Breast epithelium (tissue), 4 donors: ENCODE measurements at places on chromosomes 1 and 21. TPM values are rescaled to one million over a fixed set of nuclear protein-coding genes. Genes with fewer than 3 reads are reported as not detected.

DNA sequence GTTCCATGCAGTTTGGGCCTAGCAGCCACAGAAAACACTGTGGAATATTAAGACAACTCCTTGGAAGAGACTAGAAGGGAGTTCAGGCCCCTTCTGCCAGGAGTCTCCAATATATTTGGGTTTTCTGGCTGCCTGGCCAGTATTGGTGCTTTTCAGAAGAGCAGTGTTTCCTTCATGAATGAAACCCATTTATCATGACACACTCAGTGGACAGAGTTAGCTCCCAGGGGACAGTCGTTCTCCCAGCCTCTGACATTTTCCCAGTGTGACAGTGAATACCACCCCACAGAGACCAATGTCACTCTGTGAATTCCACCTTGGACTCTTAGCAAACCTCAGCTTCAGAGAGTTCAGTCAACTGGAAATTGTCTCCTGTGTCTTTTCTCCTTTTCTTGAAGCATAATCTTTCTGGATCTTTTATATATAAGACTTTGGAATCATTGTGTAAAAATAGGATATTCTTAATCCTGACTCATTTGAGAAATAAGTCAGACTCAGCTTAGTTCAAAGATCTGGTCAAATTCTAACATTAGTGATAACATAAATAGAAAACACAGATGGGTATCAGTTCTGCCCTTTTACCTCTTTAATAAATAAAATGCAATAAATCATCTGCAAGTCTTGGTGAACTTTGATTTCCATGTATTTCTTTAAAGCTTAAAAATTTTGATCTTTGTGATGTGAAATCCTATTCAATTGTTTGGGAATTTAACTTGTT is 40.4 kb downstream of the GNG12 start:
- no peak for DNase-seq

DNA sequence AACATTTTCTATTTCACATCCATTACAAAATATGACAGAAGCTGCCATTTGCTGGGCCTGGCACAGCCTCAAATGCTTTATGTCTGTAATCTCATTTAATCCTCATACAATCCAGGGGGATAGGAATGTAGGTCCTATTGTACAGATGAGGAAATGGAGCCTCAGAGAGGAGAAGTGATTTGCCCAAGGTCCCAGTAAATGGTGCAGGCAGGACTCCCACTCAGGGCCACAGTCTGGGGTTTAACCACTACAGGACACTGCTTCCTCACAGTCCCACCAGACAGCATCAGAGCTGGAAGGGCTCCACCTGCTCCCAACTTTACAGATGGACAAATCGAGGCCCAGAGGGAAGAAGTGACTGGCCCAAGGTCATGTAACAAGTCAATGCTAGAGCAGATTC is 20.6 kb upstream of the RNF19B start:
- no peak for DNase-seq

- no peak for DNase-seq
Measured at GRCh38 chr1:189929501-189930099, 548.1 kb downstream of the BRINP3 start.

DNA sequence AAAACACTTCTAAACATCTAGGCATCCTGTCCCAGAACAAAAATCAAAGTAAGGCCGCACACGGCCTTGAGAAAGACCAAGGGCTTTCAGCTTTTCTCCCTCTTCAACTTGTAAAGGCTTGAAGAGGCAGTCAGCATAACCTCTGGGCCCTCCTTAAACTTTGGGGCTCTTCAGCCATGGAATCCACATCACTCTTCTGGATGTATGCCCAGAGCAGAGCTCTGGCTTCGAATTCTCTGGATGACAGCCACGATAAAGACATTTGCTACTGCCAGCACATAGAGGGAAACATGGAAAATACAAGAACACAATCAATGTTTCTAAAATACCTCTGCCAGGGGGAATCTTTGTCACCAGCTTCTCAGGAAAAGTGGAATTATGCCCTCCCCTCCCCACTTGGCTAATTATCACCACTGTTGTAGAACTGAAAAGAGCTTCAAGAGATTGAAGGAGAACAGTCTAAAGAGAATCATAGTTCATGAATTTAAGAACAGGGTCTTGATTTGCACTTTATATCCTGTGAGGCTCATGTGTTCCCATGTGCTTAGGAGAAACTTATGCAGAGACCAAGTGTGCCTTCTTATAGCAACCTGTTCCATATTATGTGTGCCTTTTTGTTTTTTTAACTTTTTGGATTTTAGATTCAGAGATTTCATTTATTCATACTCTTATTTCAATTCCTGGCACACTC is 39.0 kb upstream of the DPT start:
- DNase-seq = peak; percentile 24

- DNase-seq = no peak
Measured at GRCh38 chr1:7538033-7538432, 233.1 kb upstream of the VAMP3 start.

DNA sequence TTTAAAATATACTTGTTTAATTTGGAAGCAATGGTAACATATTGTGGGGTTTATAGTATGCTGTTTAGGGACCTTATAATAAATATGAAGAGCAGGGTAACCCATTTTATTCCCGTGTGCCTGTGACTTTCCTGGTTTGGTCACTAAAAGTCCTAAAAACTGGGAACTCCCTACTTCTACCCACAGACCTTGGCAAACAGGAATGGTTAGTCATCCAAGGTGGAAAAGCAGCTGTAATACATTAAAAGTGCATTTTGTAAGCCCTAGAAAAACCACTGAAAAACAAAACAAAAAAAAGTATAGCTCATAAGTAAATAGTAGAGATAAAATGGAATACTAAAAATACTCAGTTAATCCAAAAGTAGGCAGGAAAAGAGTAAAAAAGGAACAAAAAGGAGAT is 538.9 kb downstream of the LMO4 start:
- no peak for DNase-seq

GPATCH2 gene
- 29.3 TPM for total RNA-seq
